ENCODE measurements at places on chromosomes 3 and 15.

DNA sequence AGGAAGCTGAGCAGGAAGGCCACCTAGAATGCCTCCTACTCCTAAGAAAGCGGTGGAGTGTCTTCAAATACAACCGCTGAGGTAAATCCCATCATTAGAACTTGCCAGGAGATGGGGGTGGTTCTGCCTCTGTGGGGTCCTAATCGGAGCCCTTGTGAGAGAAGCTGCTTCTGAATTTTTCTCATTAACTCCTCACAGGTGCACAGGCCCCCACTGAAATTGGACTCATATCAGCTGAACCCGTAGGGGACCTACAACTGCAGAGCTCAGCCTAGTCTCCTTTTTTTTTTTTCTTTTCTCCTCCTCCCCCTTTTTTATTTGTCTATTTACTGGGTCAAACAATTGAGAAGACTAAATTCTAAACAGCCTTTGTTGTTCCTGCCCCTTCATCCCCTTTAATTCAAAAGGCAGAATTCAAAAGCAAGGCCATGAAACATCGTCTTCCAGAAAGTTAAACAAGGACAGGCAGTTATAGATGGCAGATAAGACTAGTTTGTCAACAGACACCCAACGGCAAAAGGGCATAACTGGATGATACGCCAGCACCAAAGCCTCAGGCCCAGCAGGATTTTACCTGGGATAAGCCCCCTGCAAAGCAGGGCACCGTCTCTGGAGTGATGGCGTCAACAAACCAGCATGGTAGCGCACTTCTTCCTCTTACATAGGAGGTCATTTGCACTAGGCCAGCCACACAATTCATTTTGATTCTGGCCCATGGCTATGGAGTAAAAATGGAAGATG lies 213.7 kb upstream of the HES1 start:
- DNase-seq: no peak

GRCh38 chr15:31108836-31109235 lies 7.3 kb upstream of the TRPM1 start:
- DNase-seq: no peak

- no peak for DNase-seq
Measured at GRCh38 chr3:153293265-153293664, 131.2 kb downstream of the RAP2B start.

DNA sequence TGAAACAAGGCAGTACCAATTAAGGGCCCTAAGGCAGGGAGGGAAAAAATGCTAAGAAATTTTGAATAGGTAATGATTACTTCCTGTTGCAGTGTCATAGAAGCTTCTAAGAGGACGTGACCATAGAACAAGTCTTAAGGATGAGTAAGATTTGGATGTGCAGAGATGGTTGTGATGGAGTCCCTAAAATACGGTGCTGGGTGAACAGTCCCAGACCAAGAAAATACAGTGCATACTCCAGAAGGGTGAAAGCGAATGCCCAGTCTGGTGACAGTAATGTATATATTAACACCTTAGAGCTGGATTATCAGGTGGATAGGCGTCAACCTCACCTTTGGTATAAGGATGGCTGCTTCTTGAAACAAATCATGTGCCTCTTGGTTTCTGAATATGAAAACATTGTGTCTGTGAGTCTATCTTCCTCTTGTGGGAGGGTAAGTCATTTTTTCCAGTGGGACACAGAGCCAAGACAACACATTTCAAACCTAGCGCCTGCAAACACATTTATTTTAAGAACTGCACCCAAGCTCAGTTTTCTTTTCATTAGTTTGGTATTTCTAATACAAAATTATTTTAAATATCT lies 101.2 kb upstream of the TP63 start:
- DNase-seq: no peak

GRCh38 chr3:126445506-126445905 lies 30.2 kb downstream of the ZXDC start:
- DNase-seq: no peak

GRCh38 chr3:73401616-73402279 lies 223.0 kb downstream of the PDZRN3 start:
- DNase-seq: no peak

DNA sequence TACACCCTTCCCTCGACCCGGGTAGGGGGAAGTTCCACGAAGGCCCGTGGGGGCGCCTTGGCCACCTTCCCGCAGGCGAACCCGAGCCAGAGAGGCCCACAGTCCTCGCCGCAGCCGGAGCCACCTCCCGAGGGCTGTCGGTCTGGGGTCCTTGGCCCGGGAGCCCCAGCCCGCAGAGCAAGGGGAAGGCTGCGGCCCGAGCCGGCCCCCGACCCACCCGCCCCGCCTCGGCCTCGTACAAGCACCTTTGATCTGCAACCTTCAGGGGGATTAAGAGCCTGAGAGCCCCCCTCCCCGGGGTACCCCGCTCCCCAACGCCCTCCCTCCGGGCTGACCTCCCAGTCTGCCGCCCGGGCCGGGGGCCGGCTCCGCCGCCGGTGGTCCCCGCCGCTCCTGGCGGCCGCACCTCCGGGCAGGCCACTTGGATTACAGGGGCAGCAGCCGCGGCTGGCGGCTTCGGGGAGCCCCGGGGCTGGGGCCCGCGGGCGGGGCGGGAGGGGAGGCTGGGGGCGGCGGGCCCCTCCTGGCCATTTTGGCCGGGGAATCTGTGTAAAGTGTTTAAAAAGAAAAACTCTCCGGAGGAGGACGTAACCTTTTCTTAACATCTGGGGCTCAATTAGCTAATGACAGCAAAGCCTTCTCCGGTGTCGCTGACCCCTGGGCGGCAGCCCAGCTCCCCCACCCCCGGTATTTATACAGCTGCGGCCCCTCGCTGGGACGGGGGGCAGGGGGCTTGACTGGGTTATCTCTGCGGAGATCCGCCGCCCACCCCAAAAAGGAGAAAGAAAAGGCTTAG lies 40.2 kb downstream of the EPHB3 start:
- DNase-seq: no peak

DNA sequence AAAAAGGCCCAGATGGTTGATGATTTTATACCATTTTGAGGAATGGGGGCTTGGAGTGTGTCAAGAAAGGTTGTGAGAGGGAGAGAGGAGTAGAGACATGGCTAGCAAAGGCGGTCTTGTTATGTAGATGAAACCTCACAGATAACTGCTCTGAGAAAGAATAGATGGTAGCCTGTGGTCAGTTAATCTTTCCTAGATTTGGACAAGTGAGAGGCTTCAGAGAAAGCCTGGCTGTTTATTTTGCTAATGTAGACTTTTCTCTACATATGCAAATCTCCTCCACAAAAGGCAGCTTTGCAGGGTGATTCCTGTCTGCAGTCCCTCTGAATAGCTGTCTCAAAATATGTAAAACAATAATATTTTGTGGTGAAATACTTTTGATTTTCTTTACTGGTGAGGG lies 177.3 kb downstream of the OTOL1 start:
- DNase-seq: no peak

GRCh38 chr3:111159391-111159790 lies 87.8 kb downstream of the NECTIN3 start:
- no peak for DNase-seq

- DNase-seq: no peak
Measured at GRCh38 chr3:31550452-31551251, 17.9 kb downstream of the STT3B start.

- no peak for DNase-seq
Measured at GRCh38 chr3:179348325-179349013, 960 bp downstream of the MFN1 start.

DNA sequence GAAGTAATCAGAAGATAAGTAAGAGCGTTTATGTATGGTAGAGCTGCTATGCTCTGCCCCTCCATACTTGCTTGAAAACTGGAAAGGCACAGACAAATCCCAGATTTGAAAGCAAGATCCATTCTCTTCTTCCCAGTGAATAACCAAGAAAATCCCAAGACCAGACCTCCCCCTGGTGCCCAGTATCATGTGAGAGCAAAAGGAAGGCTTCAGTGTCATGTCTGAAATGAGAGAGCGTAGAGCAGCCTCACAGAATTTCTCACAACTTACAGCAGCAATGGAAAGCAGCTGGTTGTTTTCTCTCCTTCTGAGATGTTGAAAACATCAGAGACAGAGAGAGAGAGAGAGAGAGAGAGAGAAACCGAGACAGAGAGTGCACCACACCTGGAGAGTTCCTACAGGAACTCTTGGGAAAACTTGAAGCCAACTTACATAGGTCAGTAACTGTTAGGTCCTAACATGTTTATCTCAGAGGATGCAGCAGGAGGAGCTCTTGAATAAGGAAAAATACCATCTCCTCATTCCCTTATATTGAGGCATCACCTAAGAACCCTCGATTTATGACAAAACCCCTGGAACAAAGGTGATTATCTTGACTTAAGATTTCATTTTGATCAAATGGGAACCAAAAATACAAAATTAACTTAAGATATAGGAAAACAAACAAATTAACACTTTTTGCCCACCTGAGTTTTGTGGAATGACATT lies 273.3 kb downstream of the NSUN3 start:
- no peak for DNase-seq

DNA sequence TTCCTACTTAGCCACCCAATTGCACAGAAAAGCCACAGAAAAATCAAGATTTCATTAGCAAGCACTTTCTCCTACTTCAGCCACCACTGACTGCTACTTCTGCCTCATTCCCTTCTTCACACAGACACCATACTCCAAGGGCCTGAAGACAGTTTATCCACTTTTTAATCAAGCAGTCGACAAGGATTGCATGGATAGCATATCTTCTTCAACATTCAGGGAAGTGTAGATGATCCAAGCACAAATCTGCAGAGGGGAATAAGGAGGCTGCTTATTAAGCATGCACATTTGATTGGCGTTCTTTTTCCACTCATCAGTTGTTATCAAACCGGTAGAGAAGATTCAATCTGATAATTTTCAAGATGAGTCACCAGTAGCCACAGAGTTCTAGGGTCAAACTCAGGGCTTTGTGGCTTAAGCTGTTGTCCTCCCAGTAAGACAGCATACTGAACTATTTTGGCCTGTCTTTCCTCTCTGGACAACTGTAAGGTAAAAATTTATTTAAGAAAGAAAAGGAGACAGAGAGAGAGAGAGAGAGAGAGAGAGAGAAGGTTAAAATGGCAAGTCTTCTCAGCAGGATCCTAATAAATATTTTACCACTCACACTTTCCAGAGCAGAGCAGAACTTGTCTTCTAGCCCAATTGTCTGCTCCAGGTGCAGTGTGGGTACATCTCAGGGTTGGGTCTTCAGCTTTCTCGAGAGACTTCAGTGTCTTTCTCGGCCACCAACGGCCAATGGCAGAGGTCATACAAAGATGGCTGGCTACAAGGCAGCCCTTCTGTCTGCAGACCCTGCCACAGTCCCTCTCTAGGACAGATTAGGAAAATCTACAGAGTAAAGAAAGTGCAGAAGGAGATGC lies 80.6 kb upstream of the BHLHE40 start:
- DNase-seq: no peak

- no peak for DNase-seq
Measured at GRCh38 chr3:146502887-146503460, 33.6 kb upstream of the PLSCR2 start.

DNA sequence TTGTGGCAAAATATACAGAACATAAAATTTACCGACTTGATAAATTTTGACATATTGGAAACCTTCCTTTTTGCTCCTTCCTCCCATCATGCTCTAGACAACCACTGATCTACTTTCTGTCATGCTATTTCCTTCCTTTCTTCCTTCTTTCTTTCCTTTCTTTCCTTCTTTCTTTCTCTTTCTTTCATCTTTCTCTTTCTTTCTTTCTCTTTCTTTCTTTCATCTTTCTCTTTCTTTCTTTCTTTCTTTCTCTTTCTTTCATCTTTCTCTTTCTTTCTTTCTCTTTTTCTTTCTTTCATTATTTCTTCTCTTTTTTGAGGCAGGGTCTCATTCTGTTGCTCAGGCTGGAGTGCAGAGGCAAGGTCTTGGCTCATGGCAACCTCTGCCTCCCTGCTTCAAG lies 8.9 kb upstream of the TMEM45A start:
- no peak for DNase-seq

DNA sequence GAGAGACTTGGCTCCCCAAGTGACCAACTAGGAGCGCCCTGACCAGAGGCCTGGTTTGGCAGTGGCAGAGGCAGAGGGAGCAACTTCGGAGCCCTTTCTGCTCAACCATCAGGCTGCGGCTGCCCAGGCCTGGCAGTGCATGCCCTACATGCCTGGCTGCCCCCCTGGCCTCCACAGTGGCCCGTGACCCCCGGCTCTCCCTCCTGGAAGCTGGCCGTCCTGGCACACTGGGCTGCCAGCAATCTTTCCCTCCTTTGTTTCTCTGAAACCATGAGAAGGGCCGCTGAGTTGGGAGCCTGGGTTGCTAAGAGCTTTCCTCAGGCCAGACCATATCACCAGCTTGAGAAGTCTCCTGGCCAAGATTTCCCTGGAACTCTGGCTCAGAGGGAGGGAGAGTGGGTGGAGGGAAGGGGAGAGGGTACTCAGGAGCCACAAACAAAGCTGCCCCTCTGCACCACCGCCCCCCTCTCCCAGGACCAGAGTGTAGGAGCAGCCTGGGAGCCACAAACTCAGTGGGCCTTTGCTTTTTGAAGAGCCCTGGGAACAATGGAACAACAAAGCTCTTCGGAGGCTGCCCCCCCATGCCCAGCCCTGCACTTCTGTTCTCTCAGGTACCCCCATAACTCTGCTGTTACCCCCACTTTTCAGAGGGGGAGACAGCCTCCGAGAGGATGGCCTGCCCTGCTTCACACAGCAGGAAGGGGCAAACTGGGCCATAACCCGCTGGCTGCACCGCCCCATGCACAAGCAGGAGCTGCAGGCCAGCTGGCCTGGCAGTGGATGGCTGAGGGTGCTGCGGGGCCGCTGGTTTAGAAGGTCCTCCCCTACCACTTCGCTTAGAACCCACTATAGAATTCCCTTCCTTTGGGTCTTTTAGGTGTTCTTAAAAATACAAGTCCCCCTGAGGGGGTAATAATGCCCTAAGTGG lies 11.3 kb downstream of the CORO2B start:
- no peak for DNase-seq

DNA sequence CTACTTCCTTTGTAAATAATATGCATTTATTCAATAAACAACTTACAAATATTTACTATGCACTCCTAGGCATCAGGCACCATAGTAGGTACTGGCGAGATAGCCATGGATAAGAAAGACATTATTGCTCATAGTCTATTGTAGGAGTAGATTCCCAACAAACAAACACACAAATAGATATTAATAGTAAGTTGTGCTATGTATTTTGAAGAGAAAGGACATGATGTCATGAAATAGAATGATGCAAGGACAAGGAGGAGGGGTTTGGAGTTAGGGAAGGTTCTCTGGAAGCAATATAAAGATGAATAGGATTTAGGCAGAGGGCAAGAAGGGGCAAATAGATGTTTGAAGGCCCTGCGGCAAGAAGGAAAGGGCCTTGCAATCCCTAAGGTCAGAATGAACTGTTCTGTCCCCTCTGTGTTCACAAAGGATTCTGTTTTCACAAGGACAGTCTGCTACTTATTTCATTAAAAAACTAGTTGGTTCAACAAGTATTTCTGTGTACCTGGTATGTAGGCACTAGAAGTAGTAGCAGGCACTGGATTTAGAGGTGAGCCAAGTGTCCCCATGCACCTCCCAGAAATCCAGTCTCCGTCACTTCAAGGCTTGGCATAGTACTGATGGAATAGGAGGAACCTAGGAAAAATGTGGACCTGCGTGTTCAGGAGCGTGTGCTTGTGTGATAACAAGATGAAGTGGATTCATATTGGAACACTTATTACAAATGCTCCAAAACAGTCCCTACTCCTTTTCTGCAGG lies 231.8 kb upstream of the TPRG1 start:
- DNase-seq: no peak

All from stimulated activated naive CD8-positive, alpha-beta T cell treated with anti-CD3 and anti-CD28 coated beads, Interleukin-15, Interleukin-2, amounts not matched to agents 100 U/mL and 50 U/mL, for 24 hours (primary cell).